Vagina (tissue), 2 donors: ENCODE measurements at places on chromosomes 5 and 9. TPM values are rescaled to one million over a fixed set of nuclear protein-coding genes. Genes with fewer than 3 reads are reported as not detected.

HRH2 gene
- 0.98 TPM for total RNA-seq

KIF20A gene
- total RNA-seq, result 2.5 TPM

OTP gene
- total RNA-seq, result not detected

HTR1A gene
- total RNA-seq, result not detected

ZBED3 gene
- total RNA-seq, result 9.1 TPM

INSL4 gene
- total RNA-seq, result not detected

TMC1 gene
- total RNA-seq, result not detected

MARVELD2 gene
- total RNA-seq, result 6.4 TPM

FOXD4L4 gene
- not detected for total RNA-seq

ASPN gene
- 2.9 TPM for total RNA-seq

PCDHB12 gene
- total RNA-seq, result 2.5 TPM

- no peaks in the 10 kb centered on the region for H3K36me3 ChIP-seq
- DNase-seq, result no peak
- H3K27me3 ChIP-seq, result no peaks in the 10 kb centered on the region
- H3K4me3 ChIP-seq, result no peak overlapping the region
- no peaks in the 10 kb centered on the region for H3K4me1 ChIP-seq
Measured at GRCh38 chr5:142181547-142182163, 73.1 kb downstream of the NDFIP1 start.

- no peaks in the 10 kb centered on the region for H3K4me1 ChIP-seq
- no peak overlapping the region for H3K4me3 ChIP-seq
- H3K36me3 ChIP-seq, result no peaks in the 10 kb centered on the region
- no peak for DNase-seq
Measured at GRCh38 chr5:2801577-2802525, 50.4 kb upstream of the IRX2 start.

DNA sequence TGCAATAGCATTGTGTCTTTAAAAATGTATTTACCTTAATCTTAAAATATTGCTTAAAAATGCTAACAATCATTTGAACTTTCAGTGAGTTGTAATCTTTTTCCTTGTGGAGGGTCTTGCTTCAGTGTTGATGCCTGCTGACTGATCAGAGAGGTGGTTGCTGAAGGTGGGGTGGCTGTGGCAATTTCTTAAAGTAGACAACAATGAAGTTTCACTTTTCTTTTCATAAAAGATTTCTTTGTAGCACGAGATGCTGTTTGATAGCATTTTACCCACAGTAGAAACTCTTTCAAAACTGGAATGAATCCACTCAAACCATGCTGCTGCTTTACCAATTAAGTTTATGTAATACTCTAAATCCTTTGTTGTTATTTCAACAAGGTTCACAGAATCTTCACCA lies 50.8 kb downstream of the NR3C1 start:
- no peaks in the 10 kb centered on the region for H3K27me3 ChIP-seq
- H3K36me3 ChIP-seq, result no peaks in the 10 kb centered on the region
- no peak for DNase-seq
- H3K4me1 ChIP-seq, result peaks cover 67% of the 10 kb centered on the region
- no peak overlapping the region for H3K27ac ChIP-seq
- no peak overlapping the region for H3K4me3 ChIP-seq

DNA sequence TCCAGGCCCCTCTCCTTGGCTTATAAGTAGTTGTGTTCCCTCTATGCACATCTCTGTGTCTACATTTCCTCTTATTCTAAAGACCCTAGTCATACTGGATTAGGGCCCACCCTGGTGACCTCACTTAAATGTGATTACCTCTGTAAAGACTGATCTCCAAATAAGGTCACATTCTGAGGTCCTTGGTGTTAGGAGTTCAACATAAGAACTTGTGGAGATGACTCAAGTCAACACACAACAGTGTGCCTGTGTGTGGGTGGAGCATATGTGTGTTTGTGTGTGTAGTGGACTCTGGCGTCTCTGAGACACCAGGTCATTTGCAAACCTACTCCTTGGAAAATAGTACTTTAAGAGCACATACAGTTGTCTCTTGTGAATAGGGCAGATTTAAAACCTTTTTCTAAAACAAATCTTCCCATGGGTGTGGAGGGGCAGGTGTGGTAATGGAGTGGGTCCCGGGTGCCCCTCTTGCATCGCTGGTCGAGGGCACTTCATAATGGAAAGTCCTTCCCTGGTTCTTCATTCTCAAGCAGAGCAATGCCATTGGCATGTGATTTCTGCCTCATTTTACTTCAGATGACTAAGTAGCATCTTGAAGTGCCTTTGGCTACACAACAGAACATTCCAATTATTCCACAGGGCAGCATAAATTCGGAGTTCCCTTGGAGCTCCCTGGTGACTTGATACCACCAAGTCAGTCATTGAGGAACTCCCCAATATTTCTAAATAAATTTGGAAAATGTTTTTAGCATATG lies 84.4 kb downstream of the C9orf152 start:
- DNase-seq, result no peak
- H3K4me1 ChIP-seq, result peaks cover 46% of the 10 kb centered on the region
- no peaks in the 10 kb centered on the region for H3K27me3 ChIP-seq
- no peaks in the 10 kb centered on the region for H3K36me3 ChIP-seq

GRCh38 chr9:68750786-68751185 lies 45.7 kb downstream of the PIP5K1B start:
- H3K27ac ChIP-seq, result no peak overlapping the region
- H3K4me3 ChIP-seq, result no peak overlapping the region
- H3K27me3 ChIP-seq, result no peaks in the 10 kb centered on the region
- H3K36me3 ChIP-seq, result no peaks in the 10 kb centered on the region

DNA sequence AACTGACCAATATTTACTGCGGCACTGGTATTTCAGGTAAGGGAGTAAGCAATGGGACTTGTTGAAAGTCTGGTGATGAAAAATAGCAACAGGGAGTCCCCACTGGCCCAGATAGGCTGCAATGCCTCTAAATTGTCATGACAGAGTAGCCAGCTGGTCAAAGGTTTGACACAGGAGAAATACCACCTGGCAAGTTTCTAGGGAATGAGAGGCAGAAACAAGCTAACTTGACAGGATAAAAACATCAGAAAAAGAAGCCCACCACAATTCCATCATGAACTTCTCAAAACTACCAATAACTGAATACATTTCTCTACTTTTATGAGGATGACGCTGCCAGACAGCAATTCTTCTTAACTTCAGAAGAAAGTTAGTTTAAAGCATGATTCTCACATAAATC lies 99.8 kb downstream of the STRBP start:
- DNase-seq, result no peak
- no peaks in the 10 kb centered on the region for H3K36me3 ChIP-seq
- H3K27ac ChIP-seq, result no peak overlapping the region
- H3K4me3 ChIP-seq, result no peak overlapping the region

DNA sequence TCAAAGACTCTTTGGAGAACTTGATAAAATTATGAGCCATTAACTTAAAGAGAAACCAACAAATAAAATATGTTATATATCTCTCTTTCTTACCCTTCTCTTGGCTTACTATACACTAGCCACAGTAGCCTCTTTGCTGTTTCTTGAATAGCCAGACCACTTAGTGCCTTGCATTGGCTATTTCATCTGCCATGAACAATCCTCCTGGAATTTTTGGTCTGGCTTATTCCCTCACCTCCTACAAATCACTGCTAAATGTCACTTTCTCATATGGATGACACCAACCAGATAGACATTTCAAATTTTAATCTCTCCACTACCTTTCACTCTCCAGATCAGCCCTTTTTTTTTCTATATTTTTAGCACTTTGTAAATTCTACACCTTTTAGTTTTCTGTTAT lies 1581.7 kb downstream of the EFNA5 start:
- H3K36me3 ChIP-seq, result no peaks in the 10 kb centered on the region
- no peak overlapping the region for H3K27ac ChIP-seq
- H3K27me3 ChIP-seq, result no peaks in the 10 kb centered on the region
- H3K4me1 ChIP-seq, result no peaks in the 10 kb centered on the region

DNA sequence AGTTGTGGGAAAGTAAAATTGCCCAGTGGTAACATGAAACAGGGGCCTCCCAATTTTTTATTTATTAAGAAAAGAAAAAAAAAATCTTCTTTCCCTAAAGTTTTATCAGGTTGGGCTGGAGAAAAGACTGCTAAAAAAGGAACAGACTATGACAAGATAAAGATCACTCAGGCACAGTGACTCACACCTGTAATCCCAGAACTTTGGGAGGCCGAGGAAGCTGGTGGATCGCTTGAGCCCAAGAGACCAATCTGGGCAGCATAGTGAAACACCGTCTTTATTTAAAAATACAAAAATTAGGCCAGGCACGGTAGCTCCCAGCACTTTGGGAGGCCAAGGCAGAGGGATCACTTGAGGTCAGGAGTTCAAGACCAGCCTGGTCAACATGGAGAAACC lies 312.5 kb downstream of the CETN3 start:
- H3K4me1 ChIP-seq, result no peaks in the 10 kb centered on the region
- H3K27ac ChIP-seq, result no peak overlapping the region
- H3K27me3 ChIP-seq, result no peaks in the 10 kb centered on the region
- H3K4me3 ChIP-seq, result no peak overlapping the region
- H3K36me3 ChIP-seq, result no peaks in the 10 kb centered on the region
- no peak for DNase-seq

DNA sequence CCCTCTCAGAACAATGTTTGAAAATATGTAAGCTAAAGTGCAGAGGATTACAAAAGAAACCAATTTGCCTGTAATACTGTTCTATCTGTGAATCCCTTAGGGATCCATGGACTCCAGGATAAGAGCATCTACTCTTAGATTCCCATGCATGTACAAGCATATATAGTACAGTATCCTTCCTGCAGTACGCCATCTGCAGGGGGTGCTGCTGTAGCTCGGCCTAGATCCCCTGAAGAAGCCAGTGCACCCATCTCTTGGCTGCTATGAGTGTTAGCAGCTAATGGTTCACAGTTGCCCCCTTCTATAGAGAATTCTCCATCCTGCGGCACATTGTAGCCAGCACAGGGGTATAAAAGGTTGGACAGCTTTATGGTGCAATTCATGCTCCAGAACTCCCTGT lies 61.8 kb upstream of the SLC30A5 start:
- no peaks in the 10 kb centered on the region for H3K27me3 ChIP-seq
- H3K4me3 ChIP-seq, result no peak overlapping the region
- no peak for DNase-seq
- no peaks in the 10 kb centered on the region for H3K4me1 ChIP-seq
- H3K27ac ChIP-seq, result no peak overlapping the region
- H3K36me3 ChIP-seq, result no peaks in the 10 kb centered on the region

DNA sequence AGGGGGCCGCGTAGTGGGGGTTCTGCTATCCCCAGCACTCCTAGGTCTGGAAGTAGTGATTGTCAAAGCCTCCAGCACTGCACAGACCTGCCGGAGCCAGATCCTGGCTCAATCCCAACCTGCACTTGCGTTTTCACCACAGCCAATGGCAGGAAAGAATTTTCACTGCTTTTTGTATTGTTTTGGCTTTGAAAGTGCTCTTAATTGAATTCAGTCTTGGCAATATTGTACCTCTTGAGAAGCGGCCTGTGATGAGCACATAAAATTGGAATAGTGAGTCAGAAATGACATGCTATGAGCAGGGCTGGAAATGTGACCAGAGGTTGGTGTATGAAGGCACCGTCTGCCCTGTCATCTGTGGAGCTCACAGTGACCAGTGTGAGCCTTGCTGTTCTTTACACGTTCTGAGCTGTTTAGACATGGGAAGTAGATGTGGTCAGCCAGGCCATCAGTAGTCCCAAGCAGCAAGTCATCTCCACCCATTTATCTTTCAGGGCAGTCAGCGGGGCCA lies 41.5 kb downstream of the SECISBP2 start:
- no peak overlapping the region for H3K4me3 ChIP-seq
- no peak for DNase-seq
- H3K36me3 ChIP-seq, result no peaks in the 10 kb centered on the region
- no peaks in the 10 kb centered on the region for H3K27me3 ChIP-seq
- H3K27ac ChIP-seq, result no peak overlapping the region

- H3K36me3 ChIP-seq, result peaks cover 49% of the 10 kb centered on the region
- no peak overlapping the region for H3K4me3 ChIP-seq
- H3K4me1 ChIP-seq, result no peaks in the 10 kb centered on the region
- no peak overlapping the region for H3K27ac ChIP-seq
- no peaks in the 10 kb centered on the region for H3K27me3 ChIP-seq
Measured at GRCh38 chr5:172939611-172940267, 19.5 kb upstream of the RPL26L1 start.

DNA sequence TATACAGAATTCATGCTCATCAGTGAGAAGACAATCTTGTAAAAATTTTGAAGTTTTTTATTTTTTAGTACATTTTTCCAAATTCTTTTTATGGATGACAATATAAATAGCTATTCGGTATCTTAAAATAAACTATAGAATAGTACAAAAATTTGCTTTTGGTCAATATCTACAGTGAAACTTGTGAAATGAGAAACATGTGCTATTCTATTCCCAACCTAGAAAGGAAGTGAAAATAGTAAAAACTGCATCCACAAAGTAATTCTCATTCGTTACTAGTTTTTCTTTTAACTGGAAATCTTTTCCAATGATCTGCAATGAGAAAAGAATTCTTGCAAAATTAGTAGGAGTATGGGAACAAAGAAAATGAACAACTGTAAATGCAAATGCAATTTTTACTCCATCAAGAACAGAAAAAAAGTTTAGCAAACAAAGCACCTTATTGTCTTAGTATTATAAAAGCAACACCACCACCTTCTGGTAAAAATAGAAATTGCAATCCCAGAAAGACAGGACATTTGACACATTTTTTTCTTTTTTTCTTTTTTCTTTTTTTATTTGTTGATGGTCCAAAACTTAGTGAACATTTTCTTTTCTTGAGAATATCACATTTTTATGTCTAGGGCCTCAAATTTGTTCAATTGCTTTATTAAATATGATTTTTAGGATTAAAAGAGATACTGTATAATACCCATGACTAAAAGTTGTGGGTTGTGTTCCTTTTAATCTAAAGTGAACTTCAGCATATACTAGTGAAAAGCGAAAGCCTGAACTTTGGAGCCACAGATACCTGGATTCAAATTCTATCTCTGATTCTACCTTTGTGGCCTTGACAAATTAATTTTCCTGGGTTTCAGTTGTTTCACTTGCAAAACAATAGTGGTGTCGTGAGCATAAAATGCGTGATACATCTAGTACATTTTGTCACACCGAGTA lies 72.3 kb downstream of the SLCO4C1 start:
- no peak overlapping the region for H3K27ac ChIP-seq
- DNase-seq, result no peak
- no peaks in the 10 kb centered on the region for H3K27me3 ChIP-seq
- H3K36me3 ChIP-seq, result no peaks in the 10 kb centered on the region

DNA sequence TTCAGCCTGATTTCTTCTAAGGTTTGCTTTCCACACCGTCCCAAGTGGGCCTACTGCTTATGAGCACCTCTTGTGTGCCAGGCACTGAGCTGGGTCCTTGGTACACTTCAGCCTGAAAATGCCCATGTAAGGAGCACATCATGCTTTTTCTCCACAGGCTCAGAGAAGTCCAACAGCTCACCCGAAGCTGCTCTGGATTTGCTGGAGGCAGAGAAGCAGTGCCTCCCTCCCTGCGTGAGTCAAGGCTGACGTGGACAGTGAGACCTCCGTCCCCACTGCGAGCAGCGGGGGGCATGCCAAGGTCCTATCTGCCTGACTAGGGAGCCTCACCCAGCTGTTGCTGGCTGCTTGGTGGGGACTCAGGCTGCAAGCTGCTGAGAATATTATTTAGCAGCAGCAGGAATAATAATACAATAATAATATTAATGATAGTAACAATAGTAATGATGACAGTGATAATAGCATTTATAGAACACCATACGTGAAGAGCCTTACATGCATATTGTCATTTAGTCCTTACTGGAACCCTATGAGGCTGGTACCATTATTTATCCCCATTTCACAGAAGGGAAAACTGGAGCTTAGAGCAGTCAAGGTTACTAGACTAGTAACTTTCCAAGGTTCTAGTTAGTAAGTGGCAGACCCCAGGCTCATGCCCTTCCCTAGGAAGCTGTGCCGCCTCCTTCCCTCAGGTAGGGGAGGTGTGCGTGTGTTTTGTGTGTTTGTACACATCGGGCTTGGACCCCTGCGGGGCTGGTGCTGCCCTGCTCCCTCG lies 194.8 kb downstream of the HSPA4 start:
- H3K4me1 ChIP-seq, result peaks cover 6% of the 10 kb centered on the region
- no peak overlapping the region for H3K4me3 ChIP-seq
- H3K36me3 ChIP-seq, result no peaks in the 10 kb centered on the region
- H3K27me3 ChIP-seq, result no peaks in the 10 kb centered on the region
